ENCODE measurements at places on chromosomes 11 and 22. TPM values are rescaled to one million over a fixed set of nuclear protein-coding genes. Genes with fewer than 3 reads are reported as not detected.

GRCh38 chr11:126344141-126345080, 11.1 kb upstream of the ST3GAL4 start:
- DNase-seq, result no peak
- H3K4me3 ChIP-seq, result no peak overlapping the region
- peak overlapping the region; percentile 36 for H3K27ac ChIP-seq

GRCh38 chr22:44297470-44298061, 15.2 kb downstream of the SHISAL1 start:
- DNase-seq, result no peak
- H3K27ac ChIP-seq, result peak overlapping the region; percentile 60
- H3K4me3 ChIP-seq, result no peak overlapping the region
- no peaks in the 10 kb centered on the region for H3K4me1 ChIP-seq
- no peaks in the 10 kb centered on the region for H3K36me3 ChIP-seq
- H3K27me3 ChIP-seq, result no peaks in the 10 kb centered on the region

DNA sequence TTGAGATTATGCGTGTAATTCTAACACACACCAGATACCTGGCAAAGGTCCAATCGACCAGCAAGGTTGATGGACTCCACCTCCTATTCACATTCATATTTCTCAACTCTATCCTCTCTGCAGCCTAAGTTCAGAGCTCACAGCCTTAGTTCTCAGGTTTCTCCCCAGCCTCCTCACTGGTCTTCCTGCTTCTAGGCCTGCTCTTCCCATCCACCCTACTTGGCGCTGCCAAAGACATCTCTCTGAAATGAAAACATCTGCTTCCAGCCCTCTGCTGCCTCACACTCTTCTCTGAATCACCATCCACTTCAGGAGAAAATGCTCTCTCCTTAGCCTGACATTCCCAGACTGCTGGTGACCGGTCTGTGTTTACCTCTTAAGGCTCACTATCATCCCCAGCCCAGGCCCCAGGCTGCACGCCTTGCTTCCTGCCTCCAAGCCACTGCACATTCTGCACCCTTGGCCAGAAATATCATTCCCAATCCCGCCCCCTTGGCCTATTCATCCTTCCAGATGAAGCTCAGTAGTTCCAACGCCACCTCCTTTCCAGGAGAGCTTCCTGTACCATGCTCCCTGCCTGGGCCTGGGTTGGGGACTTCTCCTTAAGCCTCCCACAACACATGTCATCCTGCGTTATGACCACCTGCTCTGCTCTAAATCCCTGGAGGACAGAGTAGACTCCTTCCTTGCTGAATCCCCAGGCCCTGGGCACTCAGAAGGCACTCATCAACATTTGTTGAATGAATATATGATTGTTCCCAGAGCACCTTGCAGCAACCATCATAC, 3.5 kb downstream of the ARRB1 start:
- peaks cover 27% of the 10 kb centered on the region for H3K4me1 ChIP-seq
- H3K36me3 ChIP-seq, result peaks cover 35% of the 10 kb centered on the region
- no peaks in the 10 kb centered on the region for H3K27me3 ChIP-seq
- H3K4me3 ChIP-seq, result peak overlapping the region; percentile 90
- no peak overlapping the region for H3K27ac ChIP-seq

GRCh38 chr22:22600531-22601261, 41.6 kb upstream of the PRAME start:
- no peaks in the 10 kb centered on the region for H3K36me3 ChIP-seq
- H3K4me1 ChIP-seq, result no peaks in the 10 kb centered on the region
- no peaks in the 10 kb centered on the region for H3K27me3 ChIP-seq
- no peak overlapping the region for H3K4me3 ChIP-seq
- H3K27ac ChIP-seq, result no peak overlapping the region

DNA sequence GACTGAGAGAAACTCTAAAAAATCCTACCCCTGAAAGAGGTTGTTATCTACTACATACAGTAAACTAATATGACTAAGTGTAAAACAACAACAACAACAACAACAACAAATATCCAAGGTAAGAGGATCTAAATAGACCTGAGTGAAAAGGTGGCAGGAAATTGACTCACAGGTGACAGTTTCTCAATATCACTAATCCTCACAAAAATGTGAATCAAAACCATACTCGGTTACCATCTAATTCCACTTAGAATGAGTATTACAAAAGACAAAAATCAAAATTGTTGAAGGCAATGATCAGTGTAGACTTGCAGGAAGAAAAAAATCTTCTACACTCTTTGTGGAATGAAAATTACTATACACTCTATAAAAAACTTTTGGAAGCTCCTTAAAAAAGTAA, 17.5 kb downstream of the RGL4 start:
- DNase-seq, result no peak
- H3K4me1 ChIP-seq, result no peaks in the 10 kb centered on the region
- H3K27ac ChIP-seq, result no peak overlapping the region
- H3K27me3 ChIP-seq, result no peaks in the 10 kb centered on the region

GRCh38 chr22:49763138-49763537, 64.5 kb downstream of the BRD1 start:
- no peaks in the 10 kb centered on the region for H3K36me3 ChIP-seq
- H3K4me1 ChIP-seq, result no peaks in the 10 kb centered on the region
- no peak overlapping the region for H3K27ac ChIP-seq
- no peak overlapping the region for H3K4me3 ChIP-seq

SLCO2B1 gene
- 0.84 TPM for total RNA-seq

CASTOR1 gene
- total RNA-seq, result 18.7 TPM

OOSP2 gene
- not detected for total RNA-seq

RGL4 gene
- not detected for total RNA-seq

CRYBB3 gene
- not detected for total RNA-seq
